AG04449 (cell line): ENCODE measurements at places on chromosomes 5 and 9.

DNA sequence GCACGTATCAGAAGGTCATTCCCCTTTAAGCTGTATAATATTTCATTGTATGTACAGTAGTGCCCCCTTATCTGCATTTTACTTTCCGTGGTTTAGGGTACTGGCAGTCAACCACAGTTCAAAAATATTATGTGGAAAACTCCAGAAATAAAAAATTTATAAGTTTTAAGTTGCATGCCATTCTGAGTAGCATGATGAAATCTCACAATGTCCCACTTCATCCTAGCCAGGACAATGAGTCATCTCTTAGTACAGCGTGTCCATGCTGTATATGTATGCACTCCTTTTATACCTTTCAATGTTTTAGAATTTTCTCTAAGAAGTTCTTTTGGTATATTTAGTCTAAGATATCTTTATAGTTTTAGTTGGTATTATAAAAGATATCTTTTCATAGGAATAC lies 115.0 kb upstream of the HAND1 start:
- DNase-seq, result no peak

DNA sequence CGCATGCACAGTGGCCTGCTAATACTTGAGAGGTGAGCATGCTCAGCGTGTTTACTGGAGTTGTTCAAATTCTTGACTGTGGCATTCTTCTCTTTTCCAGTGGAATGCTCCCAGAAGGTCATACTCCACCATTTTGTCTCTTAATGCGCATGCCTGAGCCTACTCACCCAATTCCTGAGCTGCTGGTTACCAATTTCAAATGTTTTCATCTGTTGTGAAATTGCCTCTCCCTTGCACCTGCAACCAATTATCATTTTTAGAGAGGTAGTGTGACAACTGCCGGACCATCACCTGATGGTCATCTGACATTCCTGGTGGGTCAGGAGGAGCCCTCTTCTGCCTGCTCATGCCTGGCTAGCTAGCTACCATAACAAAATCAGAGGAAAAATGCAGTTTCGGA lies 82.2 kb upstream of the LIFR start:
- DNase-seq, result no peak

GRCh38 chr5:66867618-66868322 lies 271.6 kb downstream of the MAST4 start:
- DNase-seq, result no peak

DNA sequence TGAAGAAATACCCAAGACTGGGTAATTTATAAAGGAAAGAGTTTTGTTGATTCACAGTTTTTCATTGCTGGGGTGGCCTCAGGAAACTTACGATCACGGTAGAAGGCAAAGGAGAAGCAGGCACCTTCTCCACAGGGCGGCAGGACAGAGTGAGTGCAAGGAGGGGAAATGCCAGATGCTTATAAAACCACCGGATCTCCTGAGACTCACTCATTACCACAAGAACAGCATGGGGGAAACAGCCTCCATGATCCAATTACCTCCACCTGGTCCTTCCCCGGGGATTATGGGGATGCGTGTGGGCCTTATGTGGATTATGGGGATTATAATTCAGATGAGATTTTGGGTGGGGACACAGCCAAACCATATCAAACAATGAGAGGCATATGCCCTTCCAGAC lies 18.5 kb upstream of the RORB start:
- no peak for DNase-seq

DNA sequence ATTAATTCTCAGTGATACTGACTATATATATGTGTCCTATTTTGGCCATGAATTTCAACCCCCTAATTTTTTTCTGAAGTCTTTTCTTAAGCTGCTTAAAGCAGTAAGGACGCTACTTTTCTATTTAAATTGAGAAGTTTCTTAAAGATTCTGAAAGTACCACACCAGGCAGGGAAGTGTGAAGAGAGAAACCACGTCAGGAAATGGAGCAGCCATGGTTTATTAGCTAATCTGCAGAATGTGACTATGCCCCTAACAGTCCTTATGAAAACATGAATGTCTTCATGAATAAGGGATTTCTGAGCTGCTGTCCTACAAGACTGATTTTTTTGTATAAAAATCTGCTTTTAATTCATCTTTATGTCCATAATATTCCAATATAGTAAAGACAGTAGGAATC lies 1724.3 kb upstream of the C9orf72 start:
- DNase-seq, result no peak

DNA sequence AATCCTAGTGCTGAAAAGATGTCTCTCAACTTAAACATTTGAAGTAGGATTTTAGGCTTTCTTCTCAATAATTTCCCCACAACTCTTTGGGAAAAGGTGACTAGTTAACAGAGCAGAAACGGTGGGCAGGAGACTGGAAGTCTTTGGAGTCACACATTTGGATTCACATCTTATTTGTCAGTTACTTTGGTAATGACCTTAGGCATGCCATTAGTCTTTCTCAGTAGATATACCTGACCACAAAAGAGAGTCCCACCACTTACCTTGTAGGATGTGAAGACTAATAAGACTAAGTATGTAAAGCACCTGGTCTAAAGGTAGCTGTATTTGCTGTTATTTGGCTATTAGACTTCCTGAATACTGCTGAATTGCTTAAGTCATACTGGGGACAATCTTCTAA lies 35.4 kb downstream of the DAP start:
- DNase-seq, result no peak

GRCh38 chr5:121251954-121252353 lies 599.7 kb upstream of the FTMT start:
- no peak for DNase-seq

- DNase-seq, result no peak
These were observed 69.0 kb downstream of the MEF2C start for GRCh38 chr5:88813805-88814575.

GRCh38 chr9:131831380-131832165 lies 91.7 kb upstream of the RAPGEF1 start:
- DNase-seq, result no peak

DNA sequence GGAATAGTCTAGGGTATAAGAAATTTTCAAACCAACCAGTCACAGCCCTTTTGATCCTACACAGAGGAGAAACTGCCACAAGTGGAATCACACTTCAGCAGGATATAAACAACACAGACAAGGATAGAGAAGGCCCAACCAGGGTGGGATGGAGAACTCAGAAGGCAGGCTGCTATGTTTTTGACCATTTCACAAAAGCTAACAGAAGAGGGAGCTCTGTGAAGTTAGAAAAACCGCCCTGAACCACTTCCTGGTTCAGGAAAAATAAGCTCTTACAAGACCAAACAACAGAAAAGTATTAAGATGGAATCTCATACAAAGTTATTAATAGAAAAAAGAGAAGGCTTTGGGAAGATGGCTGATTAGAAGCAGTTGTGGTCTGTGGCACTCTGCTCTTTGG lies 960 bp upstream of the IFNB1 start:
- DNase-seq, result no peak

- no peak for DNase-seq
These were observed 5.8 kb upstream of the PSMB7 start for GRCh38 chr9:124420991-124421543.
